ENCODE measurements at places on chromosomes 5 and 9.
A peak's percentile ranks its signal among the peaks of the same experiment; 100 is the strongest.

GRCh38 chr5:9713356-9713755 lies 83.2 kb upstream of the TAS2R1 start:
- no peak for DNase-seq

GRCh38 chr9:134297576-134297975 lies 28.7 kb upstream of the RXRA start:
- DNase-seq = no peak

- DNase-seq = no peak
These were observed 2.9 kb downstream of the SPTAN1 start for GRCh38 chr9:128555180-128555721.

DNA sequence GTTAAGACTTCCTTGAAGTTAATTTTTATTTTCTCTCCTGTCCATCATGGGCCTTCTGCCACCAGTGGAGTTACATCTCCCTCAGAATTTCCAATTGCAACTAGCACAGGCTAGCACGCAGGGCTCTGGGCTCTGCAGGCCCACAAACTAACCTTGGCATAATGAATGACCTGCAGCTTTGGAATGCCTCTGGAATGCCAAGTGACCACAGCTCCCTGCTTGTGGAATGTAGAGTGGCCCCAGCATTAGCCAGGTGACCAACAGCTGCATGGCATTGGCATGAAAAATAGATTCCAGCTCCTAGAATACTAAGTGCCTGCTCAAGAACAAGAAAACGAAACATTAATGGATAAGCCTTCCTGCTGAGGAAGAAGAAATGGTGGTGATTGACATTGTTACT lies 726.1 kb downstream of the BRINP1 start:
- no peak for DNase-seq

DNA sequence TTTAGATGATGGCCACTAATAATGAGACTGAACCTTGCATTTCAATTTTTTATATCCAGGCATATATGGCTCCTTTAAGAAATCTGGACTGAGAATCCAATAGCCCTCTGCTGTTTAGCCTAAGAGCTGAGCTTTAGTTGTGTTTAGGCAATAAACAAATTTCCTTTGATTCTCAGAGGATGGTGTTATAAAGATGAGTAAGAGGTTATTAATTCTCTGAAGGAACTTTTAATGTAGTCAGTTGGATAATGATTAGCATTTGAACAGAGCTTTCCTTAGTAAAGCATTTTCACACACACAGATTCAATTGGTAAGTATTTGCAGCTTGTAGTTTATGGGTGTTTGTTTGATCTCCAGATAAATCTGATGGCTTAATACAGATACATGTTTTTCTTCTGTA lies 149.6 kb downstream of the PRR16 start:
- DNase-seq = no peak

- no peak for DNase-seq
These were observed 125.4 kb upstream of the ADAMTS16 start for GRCh38 chr5:5014586-5015235.

DNA sequence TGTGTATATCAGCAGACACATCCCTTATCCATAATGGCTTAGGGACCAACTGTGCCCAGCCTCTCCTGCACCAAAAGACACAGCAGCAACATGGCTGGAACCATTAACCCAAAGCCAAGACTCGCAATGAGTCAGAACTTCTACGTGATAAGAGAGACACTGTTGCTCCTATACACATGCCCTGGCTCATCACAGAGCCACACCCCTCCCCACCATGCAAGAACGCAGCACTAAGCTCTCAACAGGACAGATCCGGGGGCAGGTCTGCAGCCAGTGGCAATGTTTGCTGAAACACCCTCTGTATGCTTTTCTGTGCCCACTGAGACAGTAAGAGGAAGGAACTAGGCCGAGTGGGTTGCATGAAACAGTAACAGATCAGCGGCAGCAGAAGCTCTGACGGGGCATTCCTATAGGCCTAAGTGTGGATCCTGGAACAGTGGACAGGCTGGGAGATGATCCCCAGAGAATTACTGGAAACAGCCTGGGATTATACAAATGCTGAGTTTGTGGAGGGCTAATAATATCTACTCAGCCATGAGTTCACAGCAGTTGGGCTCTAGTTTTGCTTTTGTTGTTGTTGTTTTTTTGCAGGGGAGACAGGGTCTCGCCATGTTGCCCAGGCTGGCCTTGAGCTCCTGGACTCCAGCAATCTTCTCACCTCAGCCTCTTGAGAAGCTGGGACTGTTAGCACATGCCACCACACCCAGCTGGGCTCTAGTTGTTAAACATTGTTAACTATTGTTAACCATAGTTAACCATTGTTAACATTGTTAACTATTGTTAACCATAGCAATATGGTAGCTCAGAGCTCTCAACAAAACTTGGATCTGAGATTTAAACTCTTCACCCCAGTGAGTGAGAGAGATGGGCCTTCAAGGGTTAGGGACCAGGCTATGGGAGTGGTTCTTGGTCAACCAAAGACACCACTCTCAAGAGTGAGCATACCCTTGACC lies 41.0 kb downstream of the B4GALT1 start:
- no peak for DNase-seq

DNA sequence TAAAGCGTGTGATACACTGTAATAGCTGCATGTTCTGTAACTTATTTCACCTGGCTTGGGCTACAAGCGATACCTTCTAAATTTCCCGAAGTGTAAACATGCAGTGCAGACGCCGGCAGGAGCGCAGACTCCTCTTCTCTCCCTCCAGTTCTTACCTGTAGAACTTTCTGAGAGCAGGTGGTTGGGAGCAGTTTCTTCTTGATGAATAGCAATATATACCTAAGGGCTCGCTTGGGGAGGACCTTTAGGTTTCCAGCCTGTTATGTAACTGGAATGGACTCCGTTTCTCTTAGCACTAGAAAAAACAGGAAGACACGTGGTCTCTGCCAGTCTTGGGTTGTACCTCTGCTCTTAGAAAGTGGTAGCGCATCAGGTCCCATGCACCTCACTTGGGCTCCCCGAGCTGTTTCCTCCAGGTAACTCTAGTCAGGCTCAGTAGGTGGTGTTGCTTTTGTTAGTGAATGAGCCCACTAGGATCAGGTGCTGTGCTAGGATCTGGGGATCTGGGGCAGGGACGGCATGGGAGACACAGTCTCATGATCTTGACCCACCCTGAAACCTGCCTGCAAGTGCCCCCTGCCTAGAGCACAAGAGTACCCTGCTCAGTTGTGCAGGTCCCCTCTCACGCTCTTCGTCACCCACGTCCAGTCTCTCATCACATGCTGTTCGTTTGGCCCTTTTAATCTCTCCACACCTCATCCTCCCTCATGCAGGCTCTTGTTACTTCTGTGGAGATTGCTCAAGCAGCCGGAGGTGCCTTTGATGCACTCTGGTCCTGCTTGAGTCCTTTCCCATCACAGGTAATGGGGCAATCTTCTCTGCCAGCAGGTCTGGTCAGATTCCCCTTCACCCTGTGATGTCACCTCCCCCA lies 2.8 kb downstream of the TENT4A start:
- no peak for DNase-seq

DNA sequence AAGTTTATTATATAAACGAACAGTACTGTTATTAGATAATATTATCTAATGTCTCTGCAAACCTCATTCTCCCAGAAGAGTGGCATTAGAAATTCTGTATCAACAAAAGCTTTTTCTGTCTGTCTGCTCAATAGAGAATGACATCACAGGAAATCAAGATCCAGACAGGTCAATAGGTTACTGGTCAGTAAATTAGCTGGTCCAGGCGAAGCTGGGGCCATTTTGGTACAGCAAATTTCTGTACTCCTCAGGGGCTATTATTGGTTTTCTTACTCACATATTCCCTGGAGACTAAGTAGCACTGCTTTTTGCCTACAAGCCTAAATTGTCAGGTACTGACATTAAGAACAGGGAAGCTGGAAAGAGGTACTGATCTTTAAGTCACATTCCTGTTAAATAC lies 80.5 kb downstream of the PLPP1 start:
- no peak for DNase-seq

DNA sequence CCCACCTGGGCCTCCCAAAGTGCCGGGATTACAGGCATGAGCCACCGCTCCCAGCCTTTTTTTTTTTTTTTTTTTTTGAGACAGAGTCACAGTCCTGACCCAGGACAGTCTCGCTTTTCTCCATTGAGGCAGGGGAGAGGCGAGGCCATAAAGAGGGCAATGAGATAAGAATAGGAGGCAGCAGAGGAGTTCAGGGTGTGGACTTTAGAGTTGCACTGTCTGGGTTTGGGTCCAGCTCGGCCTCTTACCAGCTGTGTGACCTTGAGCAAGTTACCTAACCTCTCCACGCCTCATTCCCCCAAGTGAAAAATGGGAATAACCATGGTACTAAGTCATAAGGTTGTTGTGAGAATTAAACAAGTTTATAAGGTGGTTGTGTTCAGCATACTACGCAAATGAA lies 24.6 kb upstream of the ANKH start:
- DNase-seq = no peak

GRCh38 chr5:158007336-158007735 lies 148.4 kb upstream of the CLINT1 start:
- DNase-seq = no peak

DNA sequence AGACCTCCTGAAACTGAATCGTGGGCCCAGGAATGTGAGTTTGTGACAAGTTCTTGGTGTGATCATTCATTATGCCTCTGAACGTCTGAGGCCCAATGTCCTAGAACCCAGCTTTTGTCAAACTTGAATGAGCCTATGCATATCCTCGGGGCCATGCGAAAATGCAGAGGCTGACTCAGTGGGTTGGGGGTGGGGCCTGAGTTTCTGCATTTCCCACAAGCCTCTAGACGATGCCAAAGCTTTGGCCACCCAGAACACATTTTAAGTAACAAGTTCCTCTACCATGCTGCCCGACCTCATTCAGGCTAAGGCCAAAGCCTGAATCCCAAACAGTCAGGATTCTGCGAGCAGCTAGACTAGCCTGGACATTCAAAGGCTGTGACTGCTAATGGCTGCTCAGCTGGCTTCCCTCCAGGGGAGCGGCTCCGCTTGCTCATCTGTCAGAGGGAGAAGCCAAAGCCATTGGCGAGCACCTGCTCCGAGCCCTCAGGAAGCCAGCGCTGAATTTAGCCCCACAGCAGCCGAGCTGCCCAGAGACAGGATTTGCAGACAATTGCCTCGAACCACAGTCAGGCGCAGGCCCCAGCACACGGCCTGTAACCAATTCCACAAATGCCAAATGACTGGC lies 177.5 kb downstream of the ZDHHC21 start:
- DNase-seq = peak; percentile 63

GRCh38 chr9:95077766-95078370 lies 239.6 kb downstream of the FANCC start:
- DNase-seq = no peak

- no peak for DNase-seq
These were observed 4.9 kb downstream of the GMCL2 start for GRCh38 chr5:178182158-178182876.

GRCh38 chr5:173880306-173880985 lies 7.7 kb upstream of the CPEB4 start:
- no peak for DNase-seq

DNA sequence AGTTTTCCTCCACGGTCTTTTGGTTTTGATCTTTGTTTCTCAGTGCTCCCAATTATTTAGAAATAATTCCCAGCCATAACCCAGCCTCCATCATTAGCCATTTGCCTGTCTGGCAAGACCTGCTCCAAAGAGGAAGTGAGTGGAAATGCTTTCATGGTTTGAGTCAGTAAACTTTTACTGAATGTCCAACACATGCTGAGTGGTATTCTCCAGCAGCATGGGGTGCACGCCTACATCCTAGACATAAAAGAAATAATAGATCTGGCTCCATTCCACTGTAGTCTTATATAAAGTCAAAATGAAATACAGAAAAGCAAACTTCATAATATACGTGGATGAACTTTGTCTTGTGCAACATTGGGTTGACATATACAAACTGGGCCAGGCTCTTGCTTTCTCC lies 757.2 kb downstream of the TLE1 start:
- DNase-seq = no peak

DNA sequence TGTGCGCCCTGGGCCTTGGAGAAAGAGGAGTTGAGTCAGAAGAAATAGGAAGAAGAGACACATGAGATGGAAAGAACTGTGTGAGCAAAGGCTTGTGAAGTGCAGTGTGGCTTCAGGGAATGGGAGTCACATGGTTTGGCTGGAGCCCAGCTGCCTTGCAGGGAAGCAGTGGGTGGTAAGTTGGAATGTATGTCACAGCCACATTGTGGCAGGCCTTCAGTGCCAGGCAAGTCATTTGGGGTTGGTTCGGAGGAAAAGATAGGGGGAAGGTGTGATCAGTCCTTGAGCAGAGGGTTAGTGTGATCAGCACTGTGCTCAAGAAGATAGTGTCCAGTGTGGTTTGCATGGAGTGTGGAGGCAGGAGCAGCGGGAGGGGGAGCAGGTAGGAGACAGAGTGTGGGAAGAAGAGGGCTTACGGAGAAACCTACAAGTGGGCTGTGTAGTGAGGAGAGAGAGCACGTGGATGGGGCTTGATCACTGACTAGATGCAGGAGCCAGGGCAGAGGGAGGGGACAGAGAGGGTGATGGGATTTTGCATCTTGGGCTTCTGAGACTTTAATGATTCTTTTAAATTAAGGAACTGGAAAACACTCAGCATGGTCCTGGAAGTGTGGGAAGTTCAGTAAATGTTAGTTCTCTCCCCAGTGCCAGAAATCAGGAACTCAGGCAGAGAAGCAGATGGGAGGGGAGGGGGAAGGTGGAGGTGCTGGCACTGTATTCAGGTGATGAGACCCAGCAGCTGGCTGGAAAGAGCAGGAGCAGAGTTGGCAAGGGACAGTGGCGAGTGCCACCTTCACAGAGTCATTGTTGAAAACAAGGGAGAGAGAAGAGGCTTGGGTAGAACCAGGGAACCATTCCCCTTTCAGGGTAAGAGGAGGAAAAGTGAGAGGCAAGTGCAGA lies 46.6 kb downstream of the ARHGAP26 start:
- no peak for DNase-seq

GRCh38 chr9:91195372-91196012 lies 166.2 kb downstream of the AUH start:
- DNase-seq = no peak

GRCh38 chr5:64958757-64959391 lies 190.1 kb downstream of the CWC27 start:
- DNase-seq = no peak

GRCh38 chr5:151233616-151234085 lies 9.8 kb upstream of the CCDC69 start:
- DNase-seq = no peak

DNA sequence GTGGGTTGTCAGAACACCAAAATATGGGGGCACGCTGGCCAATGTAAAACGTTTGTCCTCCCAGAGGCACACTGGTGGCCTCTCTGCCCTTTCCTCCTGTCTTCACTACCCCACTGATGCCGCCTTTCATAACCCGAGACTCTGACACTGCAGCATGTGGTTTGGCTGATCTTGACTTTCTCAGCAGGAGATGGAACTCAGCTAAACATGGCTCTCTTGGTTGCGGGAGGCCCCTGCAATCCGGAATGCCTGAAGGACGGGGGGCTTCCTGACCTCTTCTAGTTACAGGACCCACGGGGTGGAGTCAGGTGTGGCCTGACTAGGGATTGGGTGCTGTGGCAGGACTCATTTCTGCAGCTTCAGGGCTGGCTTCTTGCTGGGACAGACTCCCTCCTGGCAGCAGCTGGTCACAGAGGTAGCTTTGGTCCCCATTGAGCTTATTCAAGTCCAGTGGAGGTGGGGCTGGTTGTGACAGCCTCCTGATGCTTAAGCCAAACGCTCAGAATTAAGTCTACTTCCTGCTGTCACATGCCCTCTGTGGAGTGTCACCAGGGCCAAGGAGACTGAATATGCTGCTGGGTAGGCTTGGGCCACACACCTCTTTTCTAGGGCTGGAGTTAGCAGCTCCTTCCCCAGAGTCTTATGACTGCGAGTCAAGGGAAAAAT lies 44.2 kb downstream of the NXNL2 start:
- DNase-seq = no peak

All from SK-N-DZ (cell line).